Activated naive CD8-positive, alpha-beta T cell treated with anti-CD3 and anti-CD28 coated beads, Interleukin-2, amount 10 ng/mL, durations not matched to agents 7 days and 5 days (primary cell): ENCODE measurements at places on chromosomes 4 and X. TPM values are rescaled to one million over a fixed set of nuclear protein-coding genes. Genes with fewer than 3 reads are reported as not detected.

DNA sequence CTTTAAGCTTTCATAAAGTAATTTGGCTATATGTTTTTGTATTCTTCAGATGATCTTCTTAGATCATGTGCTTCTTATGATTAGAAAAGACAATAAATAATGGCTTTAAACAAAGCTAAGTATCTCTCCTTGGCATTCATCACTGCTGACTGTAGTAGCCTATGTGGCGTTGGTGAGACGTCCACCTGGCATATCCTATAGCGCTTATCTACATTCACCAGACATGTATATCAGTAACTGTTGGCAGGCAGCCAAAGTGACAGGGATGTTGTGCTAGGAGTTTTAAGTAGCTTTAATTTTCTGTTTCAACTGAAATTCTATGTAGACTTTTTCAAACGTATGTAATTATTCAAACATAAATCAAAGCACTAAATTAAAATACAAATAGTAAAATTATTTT lies 276.4 kb downstream of the IL15 start:
- no peak for DNase-seq
- no peaks in the 10 kb centered on the region for H3K36me3 ChIP-seq
- no peaks in the 10 kb centered on the region for H3K4me1 ChIP-seq

GRCh38 chrX:119640731-119641170 lies 34.5 kb upstream of the NKRF start:
- H3K27me3 ChIP-seq, result no peaks in the 10 kb centered on the region
- peaks cover 7% of the 10 kb centered on the region for H3K36me3 ChIP-seq
- DNase-seq, result no peak
- H3K27ac ChIP-seq, result no peak overlapping the region
- H3K4me3 ChIP-seq, result no peak overlapping the region

Gene CT55
- total RNA-seq, result not detected

- H3K27ac ChIP-seq, result no peak overlapping the region
- H3K4me1 ChIP-seq, result no peaks in the 10 kb centered on the region
- H3K36me3 ChIP-seq, result no peaks in the 10 kb centered on the region
- no peak for DNase-seq
- no peaks in the 10 kb centered on the region for H3K27me3 ChIP-seq
These were observed 318.7 kb downstream of the SLC7A11 start for GRCh38 chr4:137923494-137923893.
